Adrenal gland (tissue), 19 donors: ENCODE measurements at places on chromosomes 12 and 14. TPM values are rescaled to one million over a fixed set of nuclear protein-coding genes. Genes with fewer than 3 reads are reported as not detected.

ABHD12B gene
- 0.10 TPM for polyA plus RNA-seq

PRR4 gene
- 7.7 TPM for polyA plus RNA-seq

SPTB gene
- polyA plus RNA-seq = 14.5 TPM

LRFN5 gene
- polyA plus RNA-seq = 1.7 TPM

PCED1B gene
- 25.2 TPM for polyA plus RNA-seq

KCNH3 gene
- polyA plus RNA-seq = 18.1 TPM

FLVCR2 gene
- polyA plus RNA-seq = 29.9 TPM

GPR132 gene
- polyA plus RNA-seq = 0.57 TPM

CCDC175 gene
- not detected for polyA plus RNA-seq

TAS2R13 gene
- polyA plus RNA-seq = not detected

KRT4 gene
- not detected for polyA plus RNA-seq

DICER1 gene
- 7.1 TPM for polyA plus RNA-seq

AQP2 gene
- 81.0 TPM for polyA plus RNA-seq

PLEKHD1 gene
- 0.16 TPM for polyA plus RNA-seq

CIT gene
- polyA plus RNA-seq = 5.9 TPM

BIN2 gene
- 4.6 TPM for polyA plus RNA-seq

HAL gene
- polyA plus RNA-seq = 0.16 TPM

SLC7A7 gene
- 4.0 TPM for polyA plus RNA-seq
